CD4-positive, alpha-beta T cell (primary cell): ENCODE measurements at places on chromosomes 1 and 21. TPM values are rescaled to one million over a fixed set of nuclear protein-coding genes. Genes with fewer than 3 reads are reported as not detected.

S100B gene
- total RNA-seq = 0.47 TPM

KDM5B gene
- total RNA-seq = 84.7 TPM

SPATA17 gene
- not detected for total RNA-seq

PTPRF gene
- total RNA-seq = 0.14 TPM

- DNase-seq = peak; percentile 33
These were observed 49.8 kb downstream of the PRDM2 start for GRCh38 chr1:13749543-13750341.

- DNase-seq = no peak
These were observed 15.4 kb upstream of the VSIG8 start for GRCh38 chr1:159877695-159878444.
